ENCODE measurements at places on chromosomes 11 and 22. TPM values are rescaled to one million over a fixed set of nuclear protein-coding genes. Genes with fewer than 3 reads are reported as not detected.

The WT1 gene
- not detected for total RNA-seq

The TRIM49D2 gene
- not detected for total RNA-seq

DNA sequence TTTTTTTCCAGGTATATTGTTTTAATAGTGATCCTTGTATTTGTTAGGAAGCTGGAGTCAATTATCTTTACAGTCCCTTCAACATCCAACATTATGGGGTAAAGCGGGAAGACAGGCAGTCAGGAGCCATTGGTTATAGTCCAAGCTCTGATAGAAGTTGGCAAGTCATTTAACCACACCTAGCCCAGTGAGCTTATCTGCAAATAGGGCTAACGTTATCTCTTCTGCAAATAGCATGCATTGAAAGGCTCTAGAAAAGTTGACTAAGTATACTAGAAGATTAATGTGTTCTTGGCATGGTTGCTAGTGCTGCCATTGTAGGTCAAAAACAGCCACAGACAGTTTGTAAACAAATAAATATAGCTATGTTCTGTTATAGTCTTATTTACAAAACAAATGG, 520.7 kb downstream of the OPCML start:
- no peak for DNase-seq

GRCh38 chr22:25069758-25070481, 117.4 kb downstream of the KIAA1671 start:
- DNase-seq = no peak

DNA sequence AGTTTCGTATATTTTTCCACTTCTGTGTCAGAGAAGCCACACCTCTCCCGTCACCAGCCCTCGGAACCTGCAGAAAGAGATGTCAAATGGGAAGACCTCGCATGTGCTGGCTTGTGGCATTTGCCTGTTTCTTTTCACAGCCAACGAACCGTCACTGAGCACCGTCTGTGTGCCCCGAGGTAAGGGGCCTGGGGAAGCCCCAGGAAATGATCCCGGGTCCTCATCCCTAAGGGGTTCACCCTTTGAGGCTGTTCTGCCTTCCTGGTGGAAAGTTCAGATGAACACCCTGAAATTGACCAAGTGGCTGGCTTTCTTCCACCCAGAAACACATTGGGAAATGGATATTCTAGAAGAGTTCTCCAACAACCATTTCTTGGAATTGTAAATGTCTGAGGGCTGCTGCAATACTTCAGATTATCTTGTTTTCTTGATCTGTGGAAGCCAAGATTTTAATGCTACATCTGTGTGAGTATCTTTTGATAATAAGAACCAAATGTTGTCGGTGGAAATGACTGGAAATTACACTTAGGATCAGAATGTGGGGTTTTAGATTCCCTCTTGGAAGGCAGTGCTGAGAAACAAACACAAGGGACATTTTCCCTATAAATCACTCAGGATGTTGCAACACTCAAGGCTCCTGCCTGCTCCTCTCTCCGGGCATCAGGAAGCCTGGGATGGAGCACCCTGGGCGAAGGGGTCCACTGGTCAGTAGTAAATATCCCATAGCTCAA, 37.6 kb downstream of the RIBC2 start:
- peak; percentile 95 for DNase-seq

The NUP98 gene
- total RNA-seq = 82.0 TPM

- peak; percentile 35 for DNase-seq
Observed at GRCh38 chr11:33016654-33017053, 976 bp downstream of the DEPDC7 start.

The GPHA2 gene
- not detected for total RNA-seq

DNA sequence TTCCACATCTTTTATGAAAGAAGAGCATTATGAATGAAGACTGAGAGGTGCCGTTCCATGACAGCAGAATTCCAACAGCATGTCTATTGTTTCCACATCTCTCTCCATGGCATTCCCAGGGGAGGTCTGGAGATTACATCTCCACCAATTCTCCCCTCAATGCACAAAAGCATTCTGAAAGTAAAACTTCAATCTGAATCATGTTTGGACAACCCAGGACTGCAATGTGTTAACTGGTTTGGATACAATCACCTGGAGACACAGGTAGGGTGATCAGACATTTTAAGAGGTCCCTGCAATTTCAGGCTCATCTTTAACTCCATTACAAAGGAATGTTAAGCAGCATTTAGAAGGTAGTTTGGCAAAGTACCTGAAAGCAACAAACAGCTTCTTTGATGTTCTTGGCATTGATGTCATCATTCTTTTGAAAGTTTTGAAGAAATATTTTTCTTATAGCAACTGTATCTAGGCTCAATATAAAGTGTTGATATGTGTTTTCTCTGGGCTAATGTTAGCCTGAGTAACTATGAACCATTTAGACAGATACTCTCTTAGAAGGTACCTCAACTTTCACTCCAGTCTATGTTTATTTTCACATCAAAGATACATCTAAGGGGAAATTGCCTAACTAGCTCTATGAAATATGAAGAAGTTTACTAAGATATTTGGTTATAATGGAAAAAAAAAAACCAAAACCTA, 181.4 kb upstream of the MTMR2 start:
- DNase-seq = no peak

GRCh38 chr11:119351232-119351631, 4.7 kb upstream of the MFRP start:
- DNase-seq = no peak

- peak; percentile 62 for DNase-seq
Observed at GRCh38 chr11:75337195-75337654, 14.2 kb downstream of the ARRB1 start.

DNA sequence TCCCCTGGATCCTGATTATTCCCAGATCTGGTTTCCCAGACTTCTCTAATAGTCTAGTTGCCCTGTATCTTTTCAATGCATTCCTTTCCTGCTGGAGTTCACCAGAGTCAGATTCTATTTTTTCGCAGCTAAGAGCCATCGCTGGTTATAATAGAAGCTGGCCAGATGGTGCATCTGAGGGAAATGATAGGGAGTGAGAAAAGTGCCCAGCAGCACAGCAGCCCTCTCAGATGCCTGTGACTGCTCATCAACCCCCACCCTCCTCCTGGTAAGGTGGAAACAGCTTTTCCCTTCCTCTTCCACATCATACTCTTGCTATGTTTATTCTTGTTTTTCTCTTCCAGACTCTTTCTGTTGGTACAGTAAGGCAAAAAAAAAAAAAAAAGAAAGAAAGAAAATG, 12.8 kb downstream of the OR8A1 start:
- DNase-seq = no peak

The C11orf42 gene
- total RNA-seq = not detected

DNA sequence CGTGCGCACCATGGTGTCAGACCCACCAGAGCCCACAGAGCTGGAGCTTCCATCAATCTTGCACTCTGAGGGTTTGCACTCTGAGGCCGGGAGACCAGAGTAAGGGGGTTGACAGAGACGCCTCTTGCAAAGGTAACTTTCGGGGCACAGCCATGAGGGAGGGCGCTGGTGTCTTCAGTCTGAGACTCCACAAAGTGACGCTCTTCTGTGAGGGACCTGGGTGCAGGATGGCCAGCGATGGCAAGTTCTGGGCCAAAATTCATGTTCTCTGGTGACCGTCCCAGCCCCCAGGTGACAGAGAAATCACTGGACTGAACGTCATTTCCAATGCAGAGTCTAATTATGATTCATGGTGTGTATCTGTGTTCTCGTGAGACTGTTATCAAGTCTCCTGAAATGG, 1395.2 kb downstream of the TBC1D22A start:
- no peak for DNase-seq

- no peak for DNase-seq
Observed at GRCh38 chr11:102316346-102316904, 859 bp upstream of the BIRC3 start.

- DNase-seq = peak; percentile 58
Observed at GRCh38 chr11:75558939-75559843, 2.9 kb upstream of the SERPINH1 start.

GRCh38 chr11:110601936-110602335, 110.3 kb downstream of the ARHGAP20 start:
- no peak for DNase-seq

The ACAT1 gene
- total RNA-seq = 67.4 TPM

GRCh38 chr11:109362059-109362458, 59.9 kb upstream of the C11orf87 start:
- no peak for DNase-seq

The RRP7A gene
- 94.9 TPM for total RNA-seq

DNA sequence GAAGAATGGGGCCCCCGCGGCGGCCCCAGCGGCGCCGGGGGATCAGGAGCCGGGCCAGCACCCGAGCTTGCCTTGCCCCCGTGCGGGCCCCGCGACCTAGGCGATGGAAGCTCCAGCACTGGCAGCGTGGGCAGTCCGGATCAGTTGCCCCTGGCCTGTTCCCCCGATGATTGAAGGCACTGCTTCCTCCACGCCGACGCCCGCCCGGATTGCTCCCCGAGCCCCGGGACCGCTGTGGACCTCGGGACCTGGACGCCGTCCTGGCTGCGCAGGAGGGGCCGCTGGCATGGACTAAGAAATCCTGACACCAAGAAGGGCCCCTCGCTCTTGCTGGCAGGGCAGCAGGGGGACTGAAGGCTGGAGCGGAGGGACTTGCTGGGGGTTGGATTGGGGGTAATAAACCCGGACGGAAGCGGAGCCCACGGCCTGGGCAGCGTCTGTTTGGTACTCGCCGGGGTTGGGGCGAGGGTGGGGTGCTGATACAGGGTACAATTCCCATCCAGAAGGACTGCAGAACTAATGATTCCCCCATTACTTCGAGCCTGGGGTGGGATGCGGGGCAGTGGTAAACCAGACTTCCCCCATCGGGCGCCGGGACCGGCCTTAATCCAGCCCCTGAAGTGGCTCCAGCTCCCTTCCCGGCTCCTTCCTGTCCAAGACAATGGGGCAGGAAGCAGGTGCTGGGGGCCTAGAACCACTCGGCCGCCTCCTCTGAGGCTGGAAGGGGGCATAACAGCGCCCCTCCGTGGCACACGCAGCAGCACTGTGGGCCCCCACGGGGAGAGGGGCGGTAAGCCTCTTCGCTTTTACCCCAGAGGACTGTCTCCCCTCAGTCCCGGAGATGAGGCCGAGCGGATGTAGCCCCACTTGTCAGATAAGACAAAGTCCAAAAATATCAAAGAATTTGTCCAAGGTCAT, 1.0 kb downstream of the CCDC85B start:
- DNase-seq = peak; percentile 42

GRCh38 chr22:17159504-17159951, 451 bp upstream of the HDHD5 start:
- no peak for DNase-seq

- peak; percentile 20 for DNase-seq
Observed at GRCh38 chr22:41094041-41094593, 1.7 kb downstream of the EP300 start.

- DNase-seq = no peak
Observed at GRCh38 chr11:80937842-80938241, 1497.0 kb upstream of the TENM4 start.

DNA sequence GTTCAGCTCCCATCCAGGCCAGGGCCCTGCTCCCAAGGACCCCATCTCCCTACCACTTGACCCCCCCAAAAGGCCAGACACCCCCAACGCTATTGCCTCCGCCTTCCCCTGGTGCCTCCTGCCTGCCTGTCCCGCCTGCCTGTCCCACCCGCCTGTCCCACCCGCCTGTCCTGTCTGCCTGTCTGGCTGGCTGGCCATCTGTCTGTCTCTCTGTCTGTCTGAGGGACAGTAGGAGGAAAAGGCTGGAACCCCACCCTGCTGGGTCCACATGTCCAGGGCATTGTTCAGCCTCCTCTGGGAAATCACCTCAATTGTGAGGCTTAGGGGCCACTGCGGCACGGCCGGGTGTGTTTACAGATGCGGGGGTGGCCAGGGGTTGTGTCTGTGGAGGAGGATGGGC, 25.3 kb upstream of the CBX7 start:
- DNase-seq = no peak

The SEC14L3 gene
- total RNA-seq = not detected

- no peak for DNase-seq
Observed at GRCh38 chr11:23023319-23023718, 163.0 kb upstream of the CCDC179 start.

- peak; percentile 25 for DNase-seq
Observed at GRCh38 chr11:36492724-36493304, 17.3 kb downstream of the TRAF6 start.

The MMP7 gene
- total RNA-seq = not detected

- DNase-seq = no peak
Observed at GRCh38 chr11:44454666-44455065, 110.8 kb upstream of the CD82 start.

The PLAAT4 gene
- not detected for total RNA-seq

The B3GAT1 gene
- not detected for total RNA-seq

DNA sequence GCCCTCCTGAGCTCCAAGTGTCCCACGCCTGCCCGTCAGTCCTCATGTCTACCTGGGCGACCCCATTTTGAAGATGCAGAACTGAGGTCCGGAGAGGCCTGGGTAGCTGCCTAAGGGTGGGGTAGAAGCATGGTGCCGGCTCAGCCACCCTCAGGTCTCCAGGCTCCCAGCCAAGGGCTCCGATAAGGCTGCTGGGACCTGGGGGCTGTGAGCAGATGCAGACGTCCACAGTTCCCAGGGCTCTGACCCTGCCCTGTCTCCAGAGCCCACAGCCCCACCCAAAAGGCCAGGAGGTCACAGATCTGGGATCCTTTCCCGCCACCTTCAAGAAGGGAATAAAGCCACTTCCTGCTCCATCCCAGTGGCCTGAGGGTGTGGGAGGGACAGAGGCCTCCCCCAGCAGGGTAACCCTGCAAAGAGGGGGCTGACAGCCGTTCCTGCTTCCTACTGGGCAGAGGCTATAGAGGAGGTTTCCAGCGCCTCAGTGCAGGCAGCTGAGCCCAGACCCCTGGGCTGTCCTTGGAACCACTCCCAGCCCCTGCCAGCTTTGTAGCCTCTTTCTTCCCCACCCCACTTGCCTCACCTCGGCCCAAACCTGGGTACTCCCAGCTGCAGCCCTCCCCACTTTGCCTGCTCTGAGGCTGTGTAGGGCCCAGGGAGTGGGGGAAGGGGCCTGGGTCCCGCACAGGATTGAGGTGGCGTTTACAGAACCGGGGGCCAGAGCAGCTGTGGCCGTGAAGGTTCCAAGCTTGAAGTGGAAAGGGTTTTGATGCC, 85.5 kb downstream of the CDKN1C start:
- no peak for DNase-seq

The MRGPRF gene
- total RNA-seq = 64.0 TPM

GRCh38 chr11:124622531-124623451, at the start of gene TBRG1:
TSS of gene TBRG1 (plus strand) at chr11:124622864. CDS start at chr11:124623084, 220 bp downstream.
- peak; percentile 79 for DNase-seq

DNA sequence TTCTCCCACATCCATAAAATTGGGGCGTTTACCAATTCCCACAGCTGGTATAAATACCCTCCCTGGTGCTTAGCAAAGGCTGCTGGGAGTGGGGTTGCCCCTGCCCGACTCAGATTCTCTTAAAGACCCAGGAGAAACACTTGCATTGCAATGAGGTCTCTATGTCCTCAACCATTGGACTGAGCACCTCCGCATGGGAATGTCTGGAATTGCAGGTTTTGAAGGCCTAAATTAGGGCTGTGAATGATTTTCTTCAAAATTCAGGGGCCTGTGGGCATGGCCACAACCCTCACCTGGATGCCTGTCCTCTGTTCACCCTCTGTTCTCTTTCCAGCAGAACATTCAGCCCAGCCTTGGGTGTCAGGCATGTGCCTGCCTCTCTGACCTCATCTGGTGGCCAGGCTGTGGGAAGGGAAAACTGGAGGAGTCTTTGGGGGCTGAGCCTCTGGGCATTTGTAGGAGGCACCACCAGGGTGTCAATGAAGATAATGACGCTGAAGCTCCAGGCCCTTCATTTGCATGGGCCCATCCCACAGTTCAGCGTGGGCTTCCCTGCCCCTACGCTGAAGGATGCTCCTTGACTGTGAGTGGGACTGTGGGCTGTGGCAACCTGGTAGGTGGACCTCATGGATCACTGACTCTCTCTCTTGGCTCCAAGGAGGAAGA, 52.7 kb upstream of the MYEOV start:
- DNase-seq = no peak

The GDPD4 gene
- not detected for total RNA-seq

The OR8D1 gene
- not detected for total RNA-seq

The GNAZ gene
- total RNA-seq = 20.1 TPM

GRCh38 chr11:110755941-110756340, 43.7 kb upstream of the ARHGAP20 start:
- no peak for DNase-seq
